ENCODE measurements at places on chromosomes 3 and 15.

DNA sequence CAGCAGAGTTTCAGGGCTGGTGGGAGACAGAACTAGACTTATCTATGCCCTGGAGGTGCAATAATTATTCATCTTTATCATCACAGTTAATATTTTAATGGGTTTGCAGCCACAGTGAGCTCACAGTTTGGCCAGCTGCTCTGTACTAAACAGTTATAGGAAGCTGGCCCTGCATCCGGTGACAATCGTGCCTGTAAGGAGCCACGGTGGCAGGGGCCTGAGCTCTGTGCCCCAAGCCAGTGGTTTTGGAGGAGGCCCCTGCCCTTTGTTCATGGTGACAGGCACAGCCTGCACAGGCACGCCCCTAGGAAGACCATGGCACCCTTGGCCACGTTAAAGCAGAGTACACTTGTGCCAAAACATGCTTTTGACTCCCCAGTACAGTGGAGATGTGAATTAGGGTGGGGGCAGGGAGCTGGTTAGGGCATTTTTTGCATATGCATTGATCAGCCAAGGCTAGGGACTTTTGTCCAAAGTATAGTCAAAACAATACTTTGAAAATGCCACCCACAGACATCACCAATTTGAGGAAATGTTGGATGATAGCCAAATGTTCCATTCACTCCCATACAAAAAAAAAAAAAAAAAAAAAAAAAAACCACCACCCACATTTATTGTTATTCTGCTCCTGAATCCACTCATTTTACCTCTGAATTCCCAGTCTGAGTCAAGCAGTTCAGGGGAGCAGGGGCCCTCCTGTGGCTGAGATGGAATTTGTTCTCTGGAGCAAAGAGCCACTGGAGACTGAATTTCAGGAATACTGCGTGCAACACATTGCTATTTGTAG lies 3.4 kb upstream of the RFTN1 start:
- no peak for DNase-seq

DNA sequence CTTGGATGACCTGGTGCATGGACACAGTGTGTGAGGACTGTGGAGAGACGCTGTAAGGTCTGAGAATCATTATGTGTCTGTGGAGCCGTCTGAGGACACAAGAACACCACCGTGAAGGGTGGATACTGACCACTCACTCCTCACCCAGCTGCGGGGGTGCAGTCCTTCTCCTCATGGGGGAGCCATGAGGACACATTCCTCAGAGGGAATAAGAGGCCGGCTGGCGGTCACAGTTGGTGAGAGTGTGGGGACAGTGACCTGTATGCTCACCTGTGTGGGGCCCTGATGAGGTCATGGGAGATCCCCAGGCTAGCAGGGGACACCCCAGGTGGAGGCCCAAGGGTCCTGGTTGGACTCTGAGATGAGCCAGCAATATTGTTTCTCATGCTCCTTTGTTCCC lies 2.5 kb upstream of the TRPM1 start:
- DNase-seq: no peak

GRCh38 chr3:9179826-9180763 lies 69.4 kb downstream of the SRGAP3 start:
- no peak for DNase-seq

DNA sequence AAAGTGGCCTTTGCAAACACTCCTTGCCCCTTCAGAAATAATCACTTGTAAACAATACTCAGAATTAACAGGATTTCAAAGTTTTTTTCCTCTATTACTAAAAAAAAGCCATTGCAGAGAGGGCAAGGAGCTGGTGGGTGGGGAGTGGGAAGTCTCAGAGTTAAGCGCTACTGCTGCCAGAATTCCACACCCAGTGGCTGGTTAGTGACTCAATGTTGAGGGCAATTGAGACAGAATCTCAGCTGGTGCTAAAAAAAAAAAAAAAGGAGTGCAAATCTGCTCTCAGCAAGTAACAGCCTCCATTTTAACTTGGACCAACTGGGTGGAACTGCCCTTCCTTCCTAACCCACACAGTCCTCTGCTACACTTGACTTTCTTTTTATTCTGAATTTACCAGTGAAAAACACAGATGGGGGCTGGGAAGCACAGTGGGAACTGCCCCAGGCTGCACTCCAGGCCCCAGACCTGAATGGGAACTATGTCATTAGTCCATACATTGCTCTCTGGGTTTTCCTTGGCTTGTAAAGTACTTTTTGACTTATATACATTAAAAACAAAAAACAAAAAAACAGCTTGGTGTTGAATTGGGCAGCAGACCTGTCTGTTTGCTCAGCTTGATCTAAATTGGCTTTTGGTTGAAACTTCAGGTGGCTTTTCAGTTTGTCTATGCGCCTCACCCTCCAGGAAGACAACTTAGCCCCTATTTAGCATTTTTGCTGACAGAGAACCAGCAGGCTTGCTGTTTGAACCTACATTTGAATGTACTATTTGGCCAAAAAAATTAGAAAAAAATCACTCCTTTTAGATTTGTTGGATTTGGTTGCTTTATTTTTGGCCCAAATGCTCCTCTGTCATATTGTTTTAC lies 357.8 kb upstream of the TBL1XR1 start:
- no peak for DNase-seq

DNA sequence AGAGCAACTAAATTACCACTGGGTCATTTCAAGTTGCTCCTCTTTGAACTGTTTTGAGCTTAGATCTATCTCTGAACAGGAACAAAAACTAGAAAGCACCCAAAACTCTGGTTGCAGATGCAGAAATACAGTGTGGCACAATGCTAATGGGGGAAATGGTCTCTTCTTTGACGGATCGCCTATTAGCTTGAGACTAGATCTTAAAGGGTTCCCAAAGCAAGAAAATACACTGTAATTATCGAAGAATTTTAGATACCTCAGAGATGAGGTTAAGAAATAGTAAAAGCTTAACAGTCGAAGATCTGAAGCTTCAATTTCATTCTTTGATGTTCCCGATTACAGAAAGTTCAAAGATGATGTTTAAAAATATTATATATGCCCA lies 818 bp downstream of the PPP1R2 start:
- DNase-seq: no peak

DNA sequence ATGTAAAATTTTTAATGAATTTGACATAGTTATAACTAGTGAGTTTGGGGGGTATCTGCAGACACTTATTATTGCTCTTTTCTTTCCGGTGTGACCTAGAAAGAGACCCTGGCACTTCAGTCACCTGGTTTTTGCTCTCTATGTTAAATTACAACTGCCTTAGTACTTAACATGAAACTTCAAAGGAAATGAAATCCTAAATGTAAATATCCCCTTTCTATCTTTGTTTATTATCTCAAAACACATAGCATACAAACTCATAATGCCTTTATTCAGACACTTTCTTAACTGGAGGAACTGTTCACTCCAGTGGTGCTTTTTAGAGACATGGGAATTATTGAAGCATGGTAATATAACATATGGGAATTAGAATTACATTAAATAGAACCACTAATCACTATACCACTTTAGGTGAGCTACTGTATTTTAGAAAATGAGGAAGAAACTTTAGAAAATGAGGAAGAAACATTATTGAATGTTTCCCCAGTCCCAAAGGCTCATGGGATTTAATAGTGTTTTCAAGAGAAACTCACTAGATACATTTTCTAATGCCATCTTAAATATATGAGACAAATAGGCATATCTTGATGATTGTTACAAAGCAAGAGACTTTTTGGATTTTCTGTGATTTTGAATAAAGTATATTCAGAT lies 119.5 kb upstream of the MLF1 start:
- no peak for DNase-seq

DNA sequence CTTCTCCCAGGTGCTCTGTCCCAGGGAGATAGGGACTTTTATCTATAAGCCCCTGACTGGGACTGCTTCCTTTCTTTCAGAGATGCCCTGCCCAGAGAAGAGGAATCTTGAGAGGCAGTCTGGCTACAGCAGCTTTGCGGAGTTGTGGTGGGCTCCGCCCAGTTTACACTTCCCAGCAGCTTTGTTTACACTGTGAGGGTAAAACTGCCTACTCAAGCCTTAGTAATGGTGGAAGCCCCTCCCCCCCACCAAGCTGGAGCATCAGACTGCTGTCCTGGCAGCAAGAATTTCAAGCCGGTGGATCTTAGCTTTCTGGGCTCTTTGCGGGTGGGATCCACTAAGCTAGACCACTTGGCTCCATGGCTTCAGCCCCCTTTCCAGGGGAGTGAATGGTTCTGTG lies 253.8 kb upstream of the ARL6 start:
- DNase-seq: no peak

DNA sequence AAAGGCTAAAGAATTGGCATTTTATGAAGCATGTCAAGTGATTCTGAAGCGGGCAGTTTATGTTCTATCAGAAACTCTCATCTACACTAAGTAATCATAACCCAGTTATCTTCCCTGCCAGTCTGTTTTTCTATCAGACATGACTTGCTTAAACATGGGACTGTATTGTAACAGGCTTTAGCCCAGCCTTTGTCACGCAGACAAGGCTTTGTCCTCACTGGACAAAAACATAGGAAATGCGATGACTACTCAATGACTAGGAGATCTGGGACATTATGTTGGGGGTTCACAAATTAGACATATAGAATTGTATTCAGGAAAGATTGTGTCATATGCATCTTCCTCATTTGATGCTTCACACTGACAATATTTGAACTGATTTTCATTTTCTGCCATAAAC lies 115.5 kb downstream of the GADL1 start:
- DNase-seq: no peak

DNA sequence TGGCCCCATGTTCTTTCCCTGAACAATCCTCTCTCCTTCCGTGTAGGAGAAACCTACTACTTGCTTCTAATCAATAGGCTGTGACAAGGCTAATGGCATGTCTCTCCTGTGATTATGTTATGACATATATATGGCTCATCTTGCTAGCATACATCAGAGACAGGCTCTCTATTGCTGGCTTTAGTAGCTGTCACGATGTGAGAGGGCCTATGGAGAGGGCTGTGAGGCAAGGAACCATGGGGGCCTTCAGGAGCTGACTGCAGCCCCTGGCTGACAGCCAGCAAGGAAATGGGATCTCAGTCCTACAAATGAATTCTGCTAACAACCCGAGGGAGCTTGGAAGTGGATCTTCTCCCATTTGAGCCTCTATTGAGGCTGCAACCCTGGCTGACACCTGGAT lies 96.3 kb downstream of the EOMES start:
- DNase-seq: no peak

- DNase-seq: no peak
Measured at GRCh38 chr3:30355622-30356021, 250.8 kb upstream of the TGFBR2 start.

DNA sequence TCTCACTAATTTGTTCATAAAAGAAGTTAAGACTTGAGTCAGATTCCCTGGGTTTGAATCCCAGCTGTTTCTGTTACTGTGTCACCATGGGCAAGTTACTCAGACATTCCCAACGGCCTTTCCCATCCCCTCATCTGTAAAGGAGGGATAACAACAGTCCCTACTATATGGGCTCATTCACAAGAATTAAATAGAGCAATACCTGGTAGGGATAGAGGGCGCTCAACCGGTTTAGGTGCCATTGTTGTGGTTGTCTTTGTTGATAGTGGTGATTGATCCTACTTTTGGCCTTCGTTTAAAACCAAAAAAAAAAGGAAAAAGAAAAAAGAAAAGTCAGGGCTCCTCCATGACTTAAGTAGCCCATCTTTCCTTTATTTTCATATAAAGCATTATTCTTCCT lies 563.1 kb downstream of the GRM7 start:
- DNase-seq: no peak

GRCh38 chr3:38655708-38656300 lies 6.3 kb upstream of the SCN5A start:
- no peak for DNase-seq

DNA sequence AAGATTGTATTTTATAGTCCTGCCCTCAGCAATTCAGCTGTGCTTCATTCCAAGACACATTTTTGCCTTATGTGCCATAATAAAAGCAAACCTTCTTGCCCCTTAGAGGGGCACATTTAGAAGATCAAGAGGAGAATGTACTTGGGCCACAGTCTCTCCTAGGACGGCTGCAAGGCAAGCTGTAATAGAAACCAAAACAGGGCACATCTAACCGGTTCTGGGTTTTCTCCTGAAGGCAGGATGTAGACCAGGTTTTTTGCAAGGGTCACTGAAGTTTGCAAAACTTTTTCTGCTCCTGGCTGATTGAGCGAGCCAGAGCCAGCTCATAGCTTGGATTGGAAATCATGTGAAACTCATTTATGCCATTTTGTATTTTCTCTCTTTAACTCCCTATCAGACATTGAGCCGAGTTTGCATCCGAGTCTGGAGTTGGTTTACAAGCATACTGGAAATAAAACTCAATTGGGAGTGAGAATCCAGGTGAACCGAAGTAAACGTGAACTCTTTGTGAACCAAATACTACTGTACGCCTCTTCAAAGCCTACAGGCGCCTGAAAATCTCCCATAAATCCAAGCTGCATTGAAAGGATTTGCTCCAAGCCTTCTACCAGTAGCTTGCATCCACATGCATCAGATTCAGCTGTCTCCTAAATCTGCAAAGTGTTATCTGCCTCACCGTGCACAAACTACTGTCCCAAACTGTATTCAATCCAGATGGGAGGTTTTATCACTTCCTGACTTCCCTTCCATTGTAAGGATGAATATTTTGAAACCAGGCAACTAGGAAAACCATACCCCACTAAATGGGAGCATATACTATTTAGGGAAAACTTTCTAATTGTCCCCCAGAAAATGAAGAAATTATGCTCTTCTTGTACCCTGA lies 60.9 kb upstream of the TSC22D2 start:
- DNase-seq: no peak

GRCh38 chr3:98900265-98901118 lies 1.0 kb downstream of the DCBLD2 start:
- no peak for DNase-seq

DNA sequence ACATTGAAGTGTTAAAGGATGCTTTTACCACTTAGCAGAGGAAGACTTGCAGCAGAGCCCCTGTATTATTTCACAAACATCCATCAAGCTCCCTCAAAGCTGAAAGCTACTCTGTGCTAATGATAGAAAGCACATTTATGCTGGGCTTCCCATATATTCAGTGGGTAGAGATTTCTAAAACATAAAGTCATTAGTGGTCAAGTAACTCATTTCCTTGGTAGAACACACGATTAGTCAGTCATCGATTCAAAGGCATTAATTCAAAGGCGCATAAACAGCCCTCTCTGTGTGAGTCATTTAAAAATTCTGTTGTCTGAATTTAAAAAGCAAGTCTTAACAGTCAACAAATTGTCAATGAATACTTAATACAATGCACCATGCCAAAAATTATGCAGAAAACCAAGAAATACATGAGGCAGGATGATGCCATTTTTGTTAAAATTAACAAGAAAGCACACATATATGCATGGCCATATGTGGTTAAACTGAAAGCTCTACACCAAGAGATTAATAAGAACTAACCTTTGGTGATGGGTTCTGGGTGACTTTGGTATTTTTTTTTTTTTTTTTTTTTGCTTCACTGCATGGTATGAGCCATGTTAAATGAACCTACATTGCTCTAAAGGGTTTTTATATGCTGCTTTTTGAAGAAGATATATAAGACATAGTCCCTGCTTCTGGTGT lies 61.7 kb downstream of the LDHAL6B start:
- DNase-seq: no peak

GRCh38 chr3:59824876-59825275 lies 775.1 kb upstream of the CFAP20DC start:
- no peak for DNase-seq

DNA sequence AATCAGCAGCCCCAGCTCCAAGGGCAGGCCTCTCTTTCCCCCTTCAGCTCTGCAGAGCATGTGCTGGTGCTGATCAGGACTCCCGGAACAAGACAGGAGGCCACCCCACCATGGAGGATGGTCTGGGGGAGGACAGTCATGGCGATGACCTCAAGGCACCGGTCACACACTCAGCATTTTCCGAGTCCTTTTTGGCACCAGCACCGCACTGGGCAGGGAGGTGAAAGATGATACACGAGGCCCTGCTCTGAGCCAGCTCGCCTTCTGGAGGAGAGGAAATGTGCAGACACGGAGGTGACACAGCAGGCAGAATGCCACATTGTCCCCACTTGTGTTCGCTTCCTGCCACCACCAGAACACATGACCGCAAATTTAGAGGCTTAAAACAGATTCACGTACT lies 61.8 kb upstream of the SEC61A1 start:
- DNase-seq: no peak
